ENCODE measurements at places on chromosomes 1 and 21.

DNA sequence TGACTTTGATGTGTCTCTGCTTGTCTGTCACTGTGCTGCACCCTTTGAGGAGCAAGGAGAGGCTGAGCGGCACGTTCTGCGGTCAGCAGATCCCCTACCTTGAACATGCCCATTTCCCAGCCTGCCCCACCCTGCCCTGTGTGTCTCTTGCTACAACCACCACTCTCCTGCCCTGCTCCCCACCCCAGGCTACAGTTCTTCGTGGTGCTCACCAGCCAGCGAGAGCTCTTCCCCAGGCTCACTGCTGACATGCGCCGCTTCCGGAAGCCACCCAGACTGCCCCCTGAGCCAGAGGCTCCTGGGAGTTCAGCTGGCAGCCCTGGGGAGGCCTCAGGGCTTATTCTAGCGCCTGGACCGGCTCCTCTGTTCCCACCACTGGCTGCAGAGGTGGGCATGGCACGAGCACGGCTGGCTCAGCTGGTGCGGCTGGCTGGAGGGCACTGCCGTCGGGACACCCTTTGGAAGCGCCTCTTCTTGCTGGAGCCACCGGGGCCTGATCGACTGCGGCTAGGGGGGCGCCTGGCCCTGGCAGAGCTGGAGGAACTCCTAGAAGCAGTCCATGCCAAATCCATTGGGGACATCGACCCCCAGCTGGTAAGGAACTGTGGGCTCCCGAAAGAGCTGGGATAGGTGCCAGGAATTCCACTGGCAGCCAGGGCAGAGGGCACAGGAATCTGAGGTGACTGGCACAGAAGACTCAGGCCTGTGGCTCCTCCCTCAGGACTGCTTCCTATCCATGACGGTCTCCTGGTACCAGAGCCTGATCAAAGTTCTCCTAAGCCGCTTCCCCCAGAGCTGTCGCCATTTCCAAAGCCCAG is 5.6 kb downstream of the HYI start:
- no peak for DNase-seq

- no peak for DNase-seq
Measured at GRCh38 chr1:98452162-98452561, 209.4 kb upstream of the SNX7 start.

DNA sequence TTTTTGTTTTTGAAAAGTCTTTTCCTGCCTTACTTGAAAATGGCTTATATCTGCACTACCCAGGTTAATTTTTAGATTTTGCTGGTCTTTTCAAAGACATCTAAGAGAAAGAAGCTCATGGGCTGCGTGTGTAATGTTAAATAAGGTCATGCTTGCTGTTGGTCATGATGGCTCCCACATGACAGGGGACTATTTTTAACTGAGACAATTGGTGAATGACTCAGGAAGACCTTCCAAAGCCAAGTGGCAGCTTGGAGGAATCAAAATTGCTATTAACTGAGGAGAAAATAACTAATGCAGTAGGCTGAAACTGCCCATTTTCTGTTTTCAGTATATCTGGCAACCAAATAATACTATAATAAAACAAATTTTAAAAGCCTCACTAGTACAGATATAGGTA is 117.1 kb upstream of the SPAG17 start:
- no peak for DNase-seq

DNA sequence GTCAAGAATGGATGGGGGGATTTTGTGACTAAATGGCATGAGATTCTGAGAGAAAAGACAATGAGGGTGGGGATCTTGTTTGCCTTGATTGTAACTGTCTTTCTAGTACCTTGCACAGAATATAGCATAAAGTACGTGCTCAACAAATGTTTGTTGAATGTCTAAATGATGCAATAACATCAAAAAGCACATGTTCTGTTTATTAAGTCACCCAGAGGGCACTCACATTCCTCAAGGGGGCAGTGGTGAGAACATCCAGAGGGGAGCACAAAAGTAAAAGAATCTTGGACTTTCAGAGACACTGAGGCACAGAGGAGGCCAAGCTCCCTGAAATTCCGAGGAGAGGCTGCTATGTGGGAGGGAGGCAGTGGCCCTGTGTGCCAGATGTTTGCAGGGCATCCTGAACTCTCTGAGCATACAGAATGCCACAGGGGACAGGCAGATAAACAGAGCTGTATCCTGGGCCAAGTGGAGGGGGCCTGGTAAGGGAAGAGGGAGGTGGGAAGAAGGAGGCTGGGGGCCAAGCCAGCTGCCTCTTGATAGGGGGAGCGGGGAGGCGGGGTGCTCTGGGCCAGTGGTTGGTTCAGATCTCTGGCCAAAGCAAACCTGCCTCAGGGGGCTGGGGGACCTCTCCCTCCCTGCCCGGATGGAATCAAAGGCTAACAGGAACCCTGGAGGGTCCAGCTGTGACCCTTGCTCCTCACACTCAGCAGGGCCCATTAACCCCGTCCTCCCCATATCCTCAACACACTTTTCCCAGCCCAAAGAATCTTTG is 6.5 kb upstream of the ATP1A2 start:
- no peak for DNase-seq

GRCh38 chr1:222995236-222995580 is 147.8 kb downstream of the TLR5 start:
- no peak for DNase-seq

DNA sequence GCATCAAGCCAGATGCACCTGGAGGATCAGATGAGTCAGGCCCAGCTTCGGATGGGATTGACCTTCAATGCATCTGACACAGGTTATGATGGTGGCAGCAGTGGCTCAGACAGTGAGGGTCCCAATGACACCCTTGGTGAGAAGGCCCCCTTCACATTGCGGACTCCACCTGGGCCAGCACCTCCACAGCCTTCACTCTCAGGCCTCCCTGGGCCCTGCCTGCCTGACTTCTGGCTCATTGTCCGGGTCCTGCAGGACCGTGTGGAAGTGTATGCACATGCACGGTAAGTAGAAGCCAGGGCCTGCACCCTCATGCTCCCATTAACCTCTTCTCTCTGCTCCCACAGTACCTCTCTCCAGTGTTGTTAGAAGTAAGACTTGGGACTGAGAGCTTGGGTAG is 20.8 kb downstream of the HYI start:
- no peak for DNase-seq

- no peak for DNase-seq
Measured at GRCh38 chr1:910881-911721, 12.6 kb upstream of the SAMD11 start.

DNA sequence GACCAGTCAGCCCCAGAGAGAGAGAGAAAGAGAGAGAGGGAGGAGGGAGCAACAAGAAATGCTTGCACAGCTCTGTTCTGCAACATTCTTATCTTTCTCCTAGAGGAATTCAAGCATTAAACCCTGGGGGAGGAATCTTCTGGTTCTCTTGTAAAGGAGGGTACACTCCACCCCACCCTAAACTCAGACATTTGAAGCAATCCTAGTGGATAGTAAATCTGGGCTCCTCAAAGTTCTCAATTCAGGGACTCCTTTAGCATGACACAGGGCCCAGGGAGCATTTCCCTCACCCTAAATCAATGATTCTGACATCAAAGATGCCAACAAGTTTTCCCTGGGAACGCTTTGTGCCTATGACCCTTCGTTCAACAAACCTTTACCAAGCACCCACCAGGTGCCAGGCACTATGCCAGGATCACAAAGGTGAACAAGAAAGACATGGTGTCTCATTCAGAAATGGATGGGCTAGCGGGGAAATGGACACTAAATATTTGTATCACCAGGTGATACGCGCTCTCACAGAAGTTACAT is 11.9 kb upstream of the CAPN2 start:
- no peak for DNase-seq

DNA sequence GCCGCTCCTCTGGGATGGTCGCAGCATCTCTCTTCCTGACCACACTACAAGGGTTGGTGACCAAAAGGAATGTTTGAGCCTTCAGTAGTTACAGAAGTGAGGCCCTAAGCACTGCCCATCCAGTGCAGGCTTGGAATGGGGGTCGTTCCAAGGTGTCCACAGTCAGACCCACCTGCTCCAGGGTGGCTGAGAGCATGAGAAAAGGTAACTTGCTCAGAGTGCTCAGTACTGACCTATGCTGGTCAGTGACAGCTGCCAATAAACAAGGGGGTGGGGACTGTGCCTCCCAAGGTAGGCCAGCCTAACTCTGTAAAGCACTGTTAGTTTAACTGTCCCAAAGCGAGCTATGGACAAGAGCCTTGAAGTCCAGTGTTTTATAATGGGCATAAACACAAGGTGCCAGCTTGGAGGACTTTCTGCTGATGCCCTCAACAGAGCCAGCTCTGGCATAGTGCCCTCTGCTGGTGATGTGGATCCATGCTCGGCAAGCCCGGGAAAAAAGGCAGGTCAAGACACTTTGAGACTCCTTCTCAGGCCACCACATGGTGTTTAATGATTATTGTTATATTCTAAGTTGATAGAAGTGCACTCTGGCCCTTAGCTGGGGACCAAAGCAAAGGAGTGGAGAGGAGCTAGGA is 78.1 kb upstream of the DNAH14 start:
- peak; percentile 9 for DNase-seq

DNA sequence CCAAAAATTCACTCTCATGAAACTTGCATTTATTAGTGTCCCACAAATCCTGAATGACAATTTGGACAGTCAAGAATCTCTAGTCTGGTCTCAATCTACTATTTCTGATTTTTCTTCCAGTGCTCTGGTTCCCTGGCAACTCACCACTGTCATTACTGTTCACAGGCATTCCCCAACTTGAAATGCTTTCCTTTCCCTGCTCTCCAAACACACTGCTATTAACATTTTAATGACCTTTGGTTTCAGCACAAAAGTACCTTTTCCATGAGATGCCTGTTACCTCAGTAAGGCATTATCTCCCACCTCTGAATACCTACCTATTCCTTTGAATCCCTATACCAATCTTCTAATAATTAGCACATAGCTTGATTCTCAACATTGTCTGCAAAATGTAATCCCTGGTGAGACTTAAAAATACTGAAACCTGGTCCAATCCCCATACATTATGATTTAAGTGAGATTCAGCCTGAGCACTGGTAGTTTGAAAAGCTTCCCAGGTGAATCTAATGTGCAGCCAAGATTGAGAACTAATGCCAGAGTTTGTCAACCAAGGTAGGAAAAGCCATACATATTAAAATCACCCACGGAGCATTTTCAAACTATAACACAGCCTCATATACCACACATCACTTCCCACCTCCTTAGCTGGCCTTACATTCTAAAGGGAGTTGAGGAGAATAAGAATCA is 11.7 kb upstream of the ANGPTL3 start:
- no peak for DNase-seq

- DNase-seq, result no peak
Measured at GRCh38 chr1:119772298-119772697, 3.6 kb upstream of the HMGCS2 start.

GRCh38 chr1:54342288-54342687 is 63.9 kb downstream of the SSBP3 start:
- DNase-seq, result no peak

- no peak for DNase-seq
Measured at GRCh38 chr1:33261344-33261743, 5.1 kb downstream of the ZNF362 start.

- peak; percentile 1 for DNase-seq
Measured at GRCh38 chr1:147892731-147893214, 9.8 kb upstream of the GJA8 start.

- DNase-seq, result no peak
Measured at GRCh38 chr1:225763716-225764548, 13.7 kb upstream of the SRP9 start.

GRCh38 chr1:45302505-45303150 is 24.1 kb upstream of the HPDL start:
- DNase-seq, result no peak

- DNase-seq, result no peak
Measured at GRCh38 chr1:5053744-5054143, 399.3 kb downstream of the AJAP1 start.
